Dermis blood vessel endothelial cell (primary cell): ENCODE measurements at places on chromosomes 1 and 21. TPM values are rescaled to one million over a fixed set of nuclear protein-coding genes. Genes with fewer than 3 reads are reported as not detected.

DNA sequence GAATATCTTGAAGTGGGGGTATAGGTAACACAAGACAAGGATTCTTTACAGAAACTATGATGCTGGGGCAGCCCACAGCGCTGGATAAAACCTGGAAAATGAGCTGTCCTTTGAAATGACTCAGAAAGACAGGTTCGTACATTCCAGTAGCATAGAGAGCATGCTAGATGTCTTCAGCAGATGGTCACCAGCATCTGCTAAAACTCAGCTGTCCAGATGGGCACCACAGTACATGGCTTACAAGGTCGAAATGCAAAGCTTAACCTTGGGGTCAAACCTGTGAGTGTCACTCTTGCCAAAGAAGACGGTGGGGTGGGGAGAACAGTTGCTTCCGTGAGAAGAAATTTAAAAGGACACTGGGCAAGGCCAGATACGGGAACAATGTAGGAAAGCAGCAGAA is 41.3 kb upstream of the TRIM45 start:
- DNase-seq = no peak

DNA sequence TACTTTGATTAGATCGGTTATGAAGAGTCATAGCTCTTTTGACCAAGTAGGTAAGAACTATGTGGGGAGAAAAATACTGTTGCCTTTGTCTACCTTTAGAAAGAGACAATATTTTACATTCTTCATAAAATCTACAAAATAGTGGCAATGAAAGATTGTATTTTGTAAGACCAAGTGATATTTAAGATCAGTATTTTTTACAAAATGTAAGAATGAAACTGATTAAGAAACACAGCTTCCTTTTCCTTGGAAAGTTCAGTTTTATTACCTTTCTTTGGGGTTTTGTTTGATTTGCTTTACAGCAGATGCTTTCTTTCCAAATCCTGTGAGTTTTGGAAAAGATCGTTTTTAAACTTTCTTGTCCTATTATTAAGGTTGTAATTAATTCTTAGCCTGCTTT is 69.8 kb downstream of the SLC35A3 start:
- peak; percentile 4 for DNase-seq

The KANK4 gene
- not detected in 2 replicates for total RNA-seq

The UBXN10 gene
- 0.05 TPM in 1 of 2 replicates, not detected in the other for total RNA-seq

DNA sequence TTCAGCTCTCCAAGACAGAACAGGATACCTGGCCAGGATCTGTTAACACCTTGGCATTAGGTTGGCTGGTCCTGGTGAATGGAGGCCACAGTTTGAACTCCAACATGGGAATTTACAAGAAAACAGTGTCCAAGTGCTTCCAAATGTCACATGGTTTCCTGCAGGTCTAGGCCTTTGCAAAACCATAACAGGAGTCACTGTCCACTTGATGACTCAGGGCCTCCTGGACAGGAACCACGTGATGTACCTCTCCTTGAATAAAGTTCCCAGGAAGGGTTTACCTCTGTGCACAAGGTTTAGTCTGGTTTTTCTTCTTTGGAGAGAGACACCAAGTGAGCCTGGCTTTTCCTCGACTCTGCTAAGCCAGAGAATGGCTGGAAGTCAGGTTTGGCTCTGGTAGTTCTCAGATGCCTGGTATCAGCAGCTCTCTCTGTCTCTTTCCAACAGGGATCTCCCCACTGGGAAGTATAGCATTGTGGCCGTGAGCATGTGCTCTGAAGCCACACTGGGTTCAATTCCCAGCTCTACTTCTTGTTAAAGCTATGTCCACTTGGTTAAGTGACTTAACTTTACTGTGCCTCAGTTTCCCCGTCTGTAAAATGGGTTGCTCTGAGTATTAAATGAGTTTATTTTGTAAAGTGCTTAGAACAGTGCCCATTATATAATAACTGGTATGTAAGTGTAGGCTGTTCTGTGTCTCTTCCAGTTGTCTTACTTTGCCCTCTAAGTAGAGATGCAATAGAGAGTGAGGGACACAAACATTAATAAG is 27.3 kb upstream of the TMEM61 start:
- peak; percentile 72 for DNase-seq

GRCh38 chr1:178092878-178093493 is 918 bp upstream of the RASAL2 start:
- DNase-seq = no peak

- DNase-seq = peak; percentile 24
Measured at GRCh38 chr1:27999055-27999454, 39.3 kb downstream of the XKR8 start.

DNA sequence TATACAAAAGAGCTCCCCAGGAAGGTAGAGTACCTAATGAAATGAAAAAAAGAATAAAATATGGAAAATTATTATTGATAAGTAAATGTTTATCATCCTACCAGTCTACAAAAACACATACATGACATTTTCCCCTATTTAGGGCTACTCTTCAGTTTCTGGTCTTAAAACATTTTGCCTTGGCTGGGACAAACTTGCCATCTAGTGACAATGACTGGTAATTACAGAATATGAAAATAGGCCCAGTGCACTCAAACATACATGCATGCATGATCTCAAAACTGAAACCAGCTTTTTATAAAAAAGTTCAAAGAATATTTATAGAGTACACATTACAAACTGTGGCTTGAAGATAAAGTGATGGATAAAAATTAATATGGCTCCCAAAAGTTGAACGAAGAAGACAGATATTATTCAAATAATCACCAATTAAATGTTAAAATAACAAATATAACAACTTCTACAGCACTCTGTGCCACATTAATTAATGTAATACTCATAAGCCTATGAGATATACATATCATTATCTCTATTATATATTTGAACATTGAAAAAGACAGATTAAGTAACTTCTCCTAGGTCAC is 10.5 kb upstream of the RNPC3 start:
- DNase-seq = peak; percentile 71

- no peak for DNase-seq
Measured at GRCh38 chr21:26057477-26058170, 112.9 kb downstream of the APP start.

GRCh38 chr1:54229281-54229891 is 29.4 kb downstream of the MRPL37 start:
- peak; percentile 43 for DNase-seq

GRCh38 chr1:65068202-65069010 is 79.6 kb upstream of the AK4 start:
- peak; percentile 39 for DNase-seq

DNA sequence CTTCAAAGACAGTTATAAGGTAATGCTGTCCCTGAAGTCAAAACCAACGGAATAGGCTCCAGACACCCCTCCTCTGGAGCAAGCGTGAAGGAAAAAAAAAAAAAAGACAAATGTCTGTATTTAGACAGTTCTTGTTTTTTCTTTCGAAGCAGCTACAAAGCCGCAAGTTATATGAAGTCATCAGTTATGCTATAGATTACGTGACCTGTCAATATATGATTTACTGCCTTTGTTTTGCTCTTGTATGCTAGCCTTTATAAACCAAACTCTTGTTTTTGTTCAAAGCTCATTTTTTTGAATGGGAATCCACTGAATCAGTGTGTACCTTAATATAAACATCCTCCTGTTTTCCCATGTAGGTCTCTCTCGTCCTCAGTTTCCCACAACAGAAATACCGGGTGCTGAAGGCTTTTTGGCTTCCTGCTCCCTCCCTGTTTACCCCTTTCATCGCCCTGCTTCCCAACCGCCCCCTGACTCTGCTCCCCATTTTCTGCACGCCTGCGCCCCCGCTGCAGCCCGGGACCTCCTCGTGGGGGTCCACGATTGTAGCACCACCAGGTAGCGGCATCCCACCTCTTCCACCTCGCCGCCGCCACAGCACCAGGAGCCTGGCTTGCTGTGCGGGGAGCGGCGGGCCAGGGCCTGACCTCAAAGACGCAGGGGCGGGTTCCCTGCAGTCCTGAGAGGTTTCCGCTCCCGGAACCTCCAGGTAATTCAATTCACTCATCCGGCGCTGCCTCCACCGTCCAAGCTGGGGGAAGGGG is 5.2 kb upstream of the ZNF678 start:
- no peak for DNase-seq

- peak; percentile 33 for DNase-seq
Measured at GRCh38 chr1:30444850-30445249, 278.5 kb downstream of the MATN1 start.

The LCE2A gene
- total RNA-seq = not detected in 2 replicates

- DNase-seq = peak; percentile 23
Measured at GRCh38 chr1:10252508-10252907, 42.1 kb downstream of the KIF1B start.

The HAPLN2 gene
- not detected in 2 replicates for total RNA-seq

The UBE2U gene
- total RNA-seq = not detected in 2 replicates

The CAMSAP2 gene
- total RNA-seq = 37.3 and 53.8 TPM in 2 replicates

The TCHHL1 gene
- not detected in 2 replicates for total RNA-seq

The ADGRL4 gene
- total RNA-seq = 157 and 322 TPM in 2 replicates

- DNase-seq = peak; percentile 26
Measured at GRCh38 chr1:109906160-109906838, 4.3 kb upstream of the CSF1 start.

DNA sequence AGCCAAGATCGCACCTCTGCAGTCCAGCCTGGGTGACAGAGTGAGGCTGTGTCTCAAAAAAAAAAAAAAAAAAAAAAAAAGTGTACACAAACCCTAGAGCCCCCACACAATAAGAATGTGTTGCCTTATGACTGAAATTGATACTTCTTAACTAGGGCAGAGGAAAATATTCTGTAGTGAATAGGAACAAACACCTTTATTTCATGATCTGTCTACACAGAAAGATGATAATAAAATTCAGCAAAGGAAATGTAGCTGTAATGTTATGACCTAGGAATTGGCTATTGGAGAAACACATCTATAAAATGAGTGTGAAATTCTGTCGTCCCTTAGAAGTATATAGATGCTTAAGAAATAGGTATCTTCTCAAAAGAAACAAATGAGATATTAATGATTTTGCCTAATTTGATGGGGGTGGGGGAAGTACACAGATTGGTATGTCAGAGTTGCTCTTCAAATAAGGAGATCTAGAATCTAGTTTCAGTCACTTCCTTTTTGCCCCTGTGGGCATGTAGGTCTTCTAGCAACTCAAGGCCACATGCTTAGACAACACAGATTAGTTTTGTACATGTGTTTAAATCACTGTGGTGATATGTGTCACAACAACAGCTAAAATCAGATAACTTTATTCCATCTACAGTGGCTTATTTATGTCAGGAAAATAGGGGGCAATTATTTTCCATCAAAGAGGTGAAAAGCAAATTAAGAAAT is 10.7 kb upstream of the GPR25 start:
- no peak for DNase-seq

- DNase-seq = peak; percentile 76
Measured at GRCh38 chr1:178564086-178564782, 51.3 kb downstream of the TEX35 start.

The CSTB gene
- 6.3 and 8.5 TPM in 2 replicates for total RNA-seq

DNA sequence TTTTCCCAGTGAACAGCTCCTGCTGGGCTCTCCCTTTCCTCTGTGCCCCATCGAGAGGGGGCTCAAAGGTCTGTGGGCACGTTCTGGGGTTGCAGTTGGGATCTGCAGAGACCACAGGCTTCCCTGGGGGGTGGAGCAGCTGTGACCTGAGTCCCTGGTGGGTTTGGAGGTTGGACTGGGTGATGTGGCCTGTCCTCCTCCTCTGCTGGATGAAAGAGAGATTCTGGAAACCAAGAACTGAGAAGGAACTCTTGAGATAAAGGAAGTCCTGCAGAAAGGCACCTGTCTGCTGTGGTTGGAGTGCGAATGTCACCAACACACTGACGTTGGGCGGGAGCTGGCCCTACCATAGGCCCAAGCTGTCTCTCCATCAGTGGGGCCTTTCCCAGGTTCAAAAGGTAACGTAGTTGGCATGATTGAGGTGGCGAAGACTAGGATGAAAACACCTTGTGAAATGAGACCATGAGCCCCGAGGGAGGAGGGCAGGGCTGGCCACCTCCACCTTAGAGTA is 35.8 kb upstream of the ETV3 start:
- DNase-seq = no peak

GRCh38 chr1:2466958-2467554 is 9.0 kb upstream of the PLCH2 start:
- DNase-seq = no peak

The GLRX2 gene
- 13.2 and 14.1 TPM in 2 replicates for total RNA-seq

The C1QTNF12 gene
- total RNA-seq = 0.17 and 0.56 TPM in 2 replicates

GRCh38 chr1:169624122-169624521 is 5.8 kb downstream of the SELP start:
- DNase-seq = peak; percentile 77

GRCh38 chr1:9080705-9081291 is 11.4 kb upstream of the SLC2A5 start:
- no peak for DNase-seq

DNA sequence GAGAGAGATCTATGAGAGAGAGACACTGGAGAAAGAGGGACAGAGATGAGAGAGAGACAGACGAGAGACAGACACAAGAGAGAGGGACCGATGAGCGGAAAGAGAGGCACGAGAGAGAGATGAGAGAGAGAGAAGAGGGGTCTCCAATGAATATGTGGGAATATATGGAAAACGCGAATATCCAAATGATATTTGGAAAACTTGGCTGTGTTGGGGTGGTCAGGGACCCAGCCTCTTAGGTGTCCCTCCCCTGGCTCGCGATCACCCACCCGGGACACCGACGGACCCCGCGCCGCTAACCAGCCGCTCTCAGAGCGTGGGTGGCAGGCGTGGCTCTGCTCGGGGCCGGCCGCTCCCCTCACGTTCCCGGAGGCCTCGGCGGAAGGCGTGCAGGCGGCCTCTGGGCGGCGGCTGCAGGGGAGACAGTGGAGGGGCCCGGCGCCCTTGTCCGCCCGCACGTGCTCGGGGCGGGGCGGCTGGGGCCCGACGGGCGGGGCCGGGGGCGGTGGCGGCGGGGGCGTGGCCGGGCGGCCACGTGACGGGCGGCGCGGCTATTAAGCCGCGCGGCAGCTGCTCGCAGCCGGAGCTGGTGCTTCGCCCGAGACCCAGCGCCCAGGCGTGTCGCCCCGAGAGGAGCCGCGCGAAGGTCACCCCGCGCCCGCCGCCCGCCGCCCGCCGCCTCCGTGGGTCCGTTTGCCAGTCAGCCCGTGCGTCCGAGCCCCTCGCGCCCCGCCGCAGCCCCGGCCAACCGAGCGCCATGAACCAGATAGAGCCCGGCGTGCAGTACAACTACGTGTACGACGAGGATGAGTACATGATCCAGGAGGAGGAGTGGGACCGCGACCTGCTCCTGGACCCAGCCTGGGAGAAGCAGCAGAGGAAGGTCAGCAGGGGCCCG is at the start of gene ACTN2:
ACTN2 (plus strand) TSS at position 583 of the 898 bp plus-strand sequence; CDS start at position 758, 175 bp downstream.
- peak; percentile 28 for DNase-seq

- DNase-seq = no peak
Measured at GRCh38 chr1:8022395-8023286, 3.5 kb downstream of the ERRFI1 start.

DNA sequence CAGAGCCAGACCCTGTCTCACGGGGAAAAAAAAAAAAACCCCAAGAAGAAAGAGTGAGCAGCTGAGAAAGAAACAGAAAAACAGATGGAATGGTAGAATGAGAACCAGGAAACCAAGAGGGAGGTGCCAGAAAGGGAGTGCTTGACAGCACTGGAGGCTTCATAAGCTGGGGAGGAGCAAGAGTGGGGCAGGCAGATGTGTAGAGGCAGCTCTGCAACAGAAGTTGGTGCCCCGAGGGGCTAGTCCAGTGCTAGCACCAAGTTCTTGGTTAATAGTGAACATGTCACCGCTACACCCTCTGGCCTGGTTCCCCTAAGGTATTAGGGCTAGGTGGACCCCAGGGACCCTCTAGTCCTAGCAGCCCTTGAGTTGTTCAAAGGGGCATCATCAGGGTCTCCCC is 98.0 kb downstream of the TGFBR3 start:
- no peak for DNase-seq
